Right ventricle myocardium inferior (tissue), 1 donor: ENCODE measurements at places on chromosomes 2 and 18. TPM values are rescaled to one million over a fixed set of nuclear protein-coding genes. Genes with fewer than 3 reads are reported as not detected.

- no peak for DNase-seq
Observed at GRCh38 chr2:192657362-192657761, 462.6 kb upstream of the TMEFF2 start.

- DNase-seq, result no peak
Observed at GRCh38 chr2:118773826-118774225, 73.6 kb downstream of the EN1 start.

DNA sequence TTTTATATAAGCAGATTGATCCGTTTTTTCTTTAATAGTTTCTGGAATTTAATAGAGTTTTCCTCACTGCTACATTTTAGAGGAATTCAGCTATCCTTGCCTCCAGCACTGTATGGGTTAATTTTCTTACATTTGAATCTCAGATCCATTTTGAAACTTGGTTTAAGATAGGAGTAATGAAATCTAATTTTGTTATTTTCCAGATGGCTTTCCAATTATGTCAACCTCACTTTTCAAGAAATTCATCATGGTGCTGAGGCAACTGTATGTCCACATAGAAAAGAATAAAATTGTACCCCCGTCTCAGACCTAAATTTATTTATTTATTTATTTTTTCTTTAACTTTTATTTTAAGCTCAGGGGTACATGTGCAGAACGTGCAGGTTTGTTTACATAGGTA is 105.1 kb downstream of the EPB41L5 start:
- DNase-seq, result no peak

DNA sequence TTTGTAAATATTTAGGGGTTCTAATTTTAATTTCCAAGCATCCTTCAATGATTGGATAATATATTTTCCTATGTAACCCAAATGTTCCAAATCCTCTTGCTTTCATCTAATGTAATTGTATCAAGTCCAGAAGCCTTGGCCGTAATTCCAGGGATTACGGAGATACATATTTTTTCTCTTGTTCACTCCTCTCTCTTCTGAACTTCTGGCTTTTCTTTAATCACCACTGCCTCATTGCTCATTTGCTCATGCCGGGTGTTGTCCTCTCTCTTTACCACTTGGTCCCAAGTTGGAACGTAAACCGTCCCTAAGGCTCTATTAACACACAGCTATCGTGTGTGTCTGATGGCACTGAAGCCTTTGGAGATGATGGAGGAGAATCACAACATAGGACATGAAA is 188.7 kb upstream of the COL3A1 start:
- DNase-seq, result no peak

DNA sequence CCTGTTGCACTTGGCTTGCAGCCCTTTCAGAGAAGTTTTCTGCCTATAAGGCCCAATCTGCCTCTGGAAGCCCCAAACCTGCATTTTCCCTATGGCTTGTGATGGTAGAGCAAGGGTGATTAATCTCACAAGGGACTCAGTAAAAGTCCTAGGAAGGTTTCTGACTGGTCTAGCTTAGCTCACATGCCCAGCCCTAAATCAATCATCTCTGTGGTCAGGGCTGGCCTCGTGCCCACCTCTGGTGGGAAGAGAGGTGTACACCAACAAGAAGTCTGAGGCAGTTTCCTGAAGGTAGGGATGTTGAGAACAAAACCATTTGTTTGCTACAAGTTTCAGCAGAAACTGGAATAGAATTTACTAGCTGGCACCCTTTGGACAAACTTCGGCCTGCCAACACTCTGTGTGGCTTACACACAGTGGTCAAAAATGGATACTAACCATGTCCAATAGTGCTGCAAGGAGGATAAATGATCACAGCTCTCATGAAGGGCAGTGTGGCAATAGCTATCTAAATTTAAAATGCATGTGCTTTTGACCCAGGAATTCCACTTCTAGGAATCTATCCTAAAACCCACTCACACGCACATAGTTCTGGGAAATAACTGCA is 96.4 kb downstream of the EN1 start:
- DNase-seq, result no peak

- no peak for DNase-seq
Observed at GRCh38 chr2:174979996-174980395, 25.2 kb downstream of the CHN1 start.

DNA sequence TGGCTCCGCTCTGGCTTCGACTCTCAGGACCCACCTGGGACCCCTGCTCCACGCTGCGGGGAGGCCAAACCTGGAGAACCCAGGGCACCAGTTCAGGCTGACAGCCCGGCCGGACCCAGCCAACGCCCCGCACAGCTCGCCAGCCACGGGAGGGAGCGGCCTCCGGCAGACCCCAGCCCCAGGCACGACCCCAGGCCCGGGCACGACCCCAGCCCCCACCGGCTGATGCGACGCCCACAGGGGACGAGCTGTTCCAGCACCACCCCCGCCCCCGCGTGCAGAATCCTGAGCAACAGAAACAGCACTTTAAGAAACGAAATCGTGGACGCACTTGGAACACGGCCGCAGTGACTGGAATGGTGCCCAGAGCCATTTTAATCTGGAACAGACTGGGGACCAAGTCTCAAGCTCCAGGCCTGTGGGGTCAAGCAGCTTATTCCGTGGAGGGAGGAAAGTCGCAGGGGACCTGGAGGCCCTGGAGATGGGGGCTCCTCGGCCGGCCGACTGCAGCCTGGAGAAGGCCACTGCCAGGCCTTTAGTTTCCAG is 74.2 kb downstream of the MBP start:
- DNase-seq, result peak; percentile 80

DNA sequence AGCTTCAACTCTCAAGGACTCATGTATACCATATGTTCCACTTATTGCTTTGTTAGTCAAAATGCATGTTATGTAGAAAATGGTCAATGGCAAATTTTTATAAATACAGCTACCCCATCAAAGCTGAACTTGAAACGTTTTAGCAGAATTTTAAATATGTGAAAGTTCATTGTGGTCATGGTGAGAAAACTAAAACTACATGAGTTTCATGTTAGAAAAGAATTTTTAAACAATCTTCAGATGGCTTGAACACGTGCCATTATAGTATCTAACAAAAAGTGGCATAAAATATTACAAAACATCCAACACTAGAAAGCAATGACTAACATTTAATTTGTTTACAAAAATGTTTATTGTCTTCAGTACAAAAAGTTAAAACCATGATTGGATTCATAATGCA is 246.0 kb upstream of the KCNJ3 start:
- no peak for DNase-seq

GRCh38 chr2:239120664-239121063 is 272.8 kb downstream of the TWIST2 start:
- DNase-seq, result no peak

DNA sequence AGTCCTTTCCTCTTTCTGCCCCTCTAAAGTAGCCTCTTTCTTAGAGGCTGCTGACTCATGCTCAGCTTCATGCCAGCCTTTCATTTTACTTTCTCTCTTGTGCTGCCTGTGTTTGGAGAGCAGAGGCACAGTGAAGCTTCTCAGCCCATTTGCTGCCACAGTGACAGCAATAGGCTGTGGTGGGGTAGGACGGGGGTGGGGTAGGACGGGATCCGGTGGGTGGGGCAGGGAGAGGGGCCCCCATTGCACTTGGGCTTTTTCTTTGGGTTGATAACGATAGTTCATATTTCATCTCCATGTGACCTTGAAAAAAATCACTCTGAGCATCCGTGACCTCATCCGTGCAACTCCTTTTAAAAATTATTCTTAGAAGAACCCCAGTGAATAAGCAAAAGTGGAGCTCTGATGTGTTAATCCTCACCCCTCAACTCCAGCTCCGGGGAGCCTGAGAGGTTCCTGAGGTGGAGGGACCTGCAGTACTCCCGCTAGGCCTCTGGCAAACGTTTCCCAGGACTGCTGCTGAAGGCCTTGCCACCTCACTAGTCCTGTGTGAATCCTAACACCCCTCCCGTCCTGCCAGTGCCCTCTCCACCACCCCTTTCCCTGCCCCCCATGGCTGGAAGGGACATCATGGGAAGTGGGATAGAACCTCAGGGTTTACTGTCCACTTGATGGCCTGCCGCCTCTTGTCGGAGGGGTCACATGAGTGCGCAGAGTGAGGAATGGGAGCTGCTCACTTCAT is 70.8 kb downstream of the INPP4A start:
- DNase-seq, result no peak

DNA sequence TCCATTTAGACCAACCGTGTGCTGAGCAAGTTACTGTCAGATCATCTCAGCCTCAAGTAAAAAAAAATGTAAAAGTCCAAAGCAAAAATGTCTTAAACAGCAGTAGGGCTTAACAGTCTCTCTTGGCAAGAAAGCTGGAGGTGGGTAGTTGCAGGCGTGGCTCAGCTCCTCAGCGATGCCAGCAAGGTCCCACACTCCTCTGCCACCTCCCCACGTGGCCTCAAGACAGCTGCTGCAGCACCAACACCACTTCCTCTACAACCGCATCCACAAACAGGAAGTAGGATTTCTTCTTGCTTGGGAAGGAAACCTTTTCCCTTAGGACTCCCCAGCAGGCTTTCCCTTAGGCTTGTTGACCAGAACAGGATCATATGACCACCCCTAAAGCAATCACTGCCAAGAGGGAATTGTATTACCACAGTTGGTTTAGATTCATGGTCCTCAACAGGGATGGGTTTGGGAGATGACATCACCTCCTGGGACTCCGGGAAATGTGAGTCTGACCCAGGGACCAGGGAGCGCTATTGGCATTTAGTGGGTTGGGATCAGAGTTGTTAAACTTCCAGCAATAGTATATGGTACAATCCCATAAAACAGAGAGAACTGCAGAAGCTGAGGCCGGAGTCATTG is 97.1 kb downstream of the MAPK4 start:
- DNase-seq, result no peak

DNA sequence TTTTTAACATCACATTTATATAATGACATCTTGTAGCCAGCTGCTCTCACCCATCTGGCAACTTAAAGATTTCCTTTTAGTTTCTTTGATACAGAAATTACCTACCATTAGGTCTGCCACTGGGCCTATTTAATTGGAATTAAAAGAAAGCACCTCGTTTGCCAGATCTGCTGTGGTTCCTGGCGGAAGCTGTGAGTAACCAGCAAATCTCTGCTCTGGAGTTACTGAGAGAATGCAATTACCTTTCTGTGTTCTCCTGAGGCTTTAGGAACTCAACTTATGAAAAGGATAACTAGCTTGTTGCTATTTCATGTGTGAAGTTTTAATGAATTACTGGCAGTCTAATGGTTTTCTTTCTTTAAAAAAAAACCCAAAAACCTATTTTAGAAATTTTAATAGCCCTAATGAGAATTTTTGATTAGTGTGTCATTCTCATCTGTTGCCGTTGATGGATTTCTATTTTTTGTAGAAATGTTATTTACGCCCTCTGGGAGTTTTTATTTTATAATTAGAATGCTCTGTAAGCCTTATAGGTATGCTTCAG is 69.7 kb upstream of the LYPD6B start:
- no peak for DNase-seq

DNA sequence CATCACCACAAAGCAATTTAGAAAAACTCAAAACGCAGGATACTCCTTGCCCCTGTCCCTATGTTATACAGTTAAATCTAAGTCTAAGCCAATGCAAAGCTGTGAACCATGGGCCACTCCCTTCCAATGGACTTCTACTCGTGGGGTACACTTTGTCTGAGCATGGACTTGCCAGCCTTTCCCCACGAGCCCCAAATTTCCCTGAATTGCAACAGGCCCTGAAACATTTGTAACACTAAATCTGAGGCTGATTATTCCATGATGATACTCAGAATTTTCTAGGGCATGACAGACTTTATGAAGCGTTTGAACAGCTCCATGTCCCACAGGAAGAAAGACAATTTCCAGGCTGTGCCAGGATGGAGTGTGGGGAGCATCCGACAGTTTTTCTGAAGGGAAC is 189.6 kb downstream of the TXNL1 start:
- DNase-seq, result no peak

- DNase-seq, result no peak
Observed at GRCh38 chr2:191999101-191999841, 152.4 kb upstream of the CAVIN2 start.

GRCh38 chr2:109300582-109300981 is 171.6 kb downstream of the SH3RF3 start:
- no peak for DNase-seq

GRCh38 chr18:32550963-32551362 is 80.3 kb upstream of the GAREM1 start:
- no peak for DNase-seq

DNA sequence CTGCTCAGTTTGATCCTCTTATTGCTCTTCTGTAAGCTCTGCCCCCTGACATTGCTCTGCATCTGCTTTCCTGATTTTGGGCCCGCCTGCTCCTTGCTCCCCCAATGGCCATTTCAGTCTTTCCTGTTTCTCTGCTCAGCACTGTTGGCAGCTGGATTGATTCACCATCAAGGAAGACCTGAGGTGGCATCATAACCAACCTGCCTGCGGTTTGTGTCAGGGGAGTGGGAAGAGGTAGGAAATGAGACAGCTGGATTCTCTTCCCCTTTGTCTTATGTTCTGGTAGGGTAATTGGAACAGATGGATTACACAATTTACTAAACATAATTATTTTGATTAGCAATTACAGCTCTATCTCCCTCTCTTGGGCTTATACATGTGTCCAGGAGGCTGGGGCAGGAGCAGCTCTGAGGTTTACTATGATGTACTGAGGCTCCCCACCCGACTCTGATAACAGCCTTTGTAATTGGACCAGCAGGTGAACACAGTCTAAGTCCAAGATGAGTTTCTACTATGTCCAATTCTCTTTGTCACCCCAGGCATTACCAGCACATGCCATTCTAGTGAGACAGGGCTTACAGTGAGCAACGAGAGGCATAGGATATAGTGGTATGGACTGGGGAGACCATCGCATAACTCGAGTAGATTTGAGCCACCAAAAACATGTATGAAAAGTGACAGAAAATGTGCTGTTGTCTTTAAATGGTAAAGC is 151.8 kb upstream of the MMADHC start:
- DNase-seq, result no peak

- no peak for DNase-seq
Observed at GRCh38 chr2:137607722-137608318, 356.5 kb upstream of the HNMT start.

The OSR1 gene
- 6.3 TPM for total RNA-seq

The UGT1A4 gene
- total RNA-seq, result not detected

The KYNU gene
- 1.1 TPM for total RNA-seq

The UGT1A7 gene
- total RNA-seq, result not detected

The INO80B gene
- total RNA-seq, result 15.7 TPM

The MAP3K20 gene
- total RNA-seq, result 435 TPM

The ADRA2B gene
- 6.9 TPM for total RNA-seq

The MTX2 gene
- 51.0 TPM for total RNA-seq

The SERPINE2 gene
- total RNA-seq, result 6.1 TPM

The IKZF2 gene
- 4.7 TPM for total RNA-seq

The PCARE gene
- 0.51 TPM for total RNA-seq

The LAMA3 gene
- 4.1 TPM for total RNA-seq

The ALPG gene
- not detected for total RNA-seq

The ALPP gene
- total RNA-seq, result not detected

The RNF103 gene
- total RNA-seq, result 49.6 TPM

The PARD6G gene
- 2.1 TPM for total RNA-seq

The EMILIN1 gene
- total RNA-seq, result 25.8 TPM

The SYT4 gene
- 1.2 TPM for total RNA-seq

The ITGA4 gene
- 1.8 TPM for total RNA-seq
